ENCODE measurements at places on chromosomes 4 and X.

GRCh38 chrX:83508006-83508405 is at the start of gene POU3F4:
POU3F4 (plus strand) TSS chrX:83508290; CDS start chrX:83508325, 35 bp downstream.
- no peak for DNase-seq

- no peak for DNase-seq
These were observed 16.7 kb downstream of the DGKQ start for GRCh38 chr4:956531-957230.

GRCh38 chr4:142960867-142961644 is 115.0 kb upstream of the INPP4B start:
- no peak for DNase-seq

- DNase-seq: no peak
These were observed 31.7 kb downstream of the SCML1 start for GRCh38 chrX:17768997-17769396.

DNA sequence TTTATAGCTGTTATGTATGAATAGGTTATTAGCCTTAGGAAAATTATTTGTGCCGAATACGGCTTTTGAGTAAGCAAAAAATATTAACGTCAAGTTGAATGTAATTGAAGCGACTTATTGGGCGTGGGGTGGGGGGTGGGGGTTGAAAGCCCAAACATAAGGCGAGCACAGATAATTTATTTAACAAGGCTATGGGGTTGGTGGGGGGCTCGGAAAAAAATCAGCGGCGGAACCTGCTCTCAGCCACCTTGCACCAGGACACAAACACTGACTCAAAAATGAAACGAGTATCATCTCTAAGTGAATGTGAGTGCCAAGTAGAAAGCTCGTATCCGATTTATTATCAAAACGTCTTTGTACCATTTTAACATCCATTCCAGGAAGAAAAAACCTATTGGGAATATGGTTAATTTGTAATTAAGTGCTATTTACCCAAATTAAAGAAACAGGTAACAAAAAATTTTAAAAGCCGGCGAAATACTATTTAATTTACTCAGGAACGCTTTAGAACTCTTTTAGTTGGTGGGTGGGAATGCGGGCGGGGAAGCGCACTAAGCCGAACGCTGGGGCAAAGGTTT is 902 bp upstream of the LARP1B start:
- no peak for DNase-seq

- no peak for DNase-seq
These were observed 70.8 kb downstream of the ADRA2C start for GRCh38 chr4:3836756-3837601.

DNA sequence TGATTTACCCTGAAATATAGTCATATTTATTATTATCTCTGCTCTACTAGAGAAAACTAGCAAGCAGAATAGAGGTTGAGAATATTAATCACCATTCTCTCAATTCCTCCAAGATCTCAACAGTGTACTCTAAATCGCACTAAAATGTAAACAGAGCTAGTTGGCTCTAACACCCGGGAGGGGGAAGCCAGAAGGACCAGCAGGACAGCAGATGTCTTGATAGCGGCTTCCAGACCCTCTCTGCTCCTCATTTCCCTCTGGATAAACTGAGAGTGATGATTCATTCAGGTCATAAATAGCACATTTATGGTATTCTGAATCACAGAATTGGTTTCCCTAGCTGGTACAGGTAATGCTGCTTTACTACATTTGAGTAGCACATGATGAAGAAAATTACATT is 82.5 kb downstream of the TBC1D9 start:
- DNase-seq: no peak

DNA sequence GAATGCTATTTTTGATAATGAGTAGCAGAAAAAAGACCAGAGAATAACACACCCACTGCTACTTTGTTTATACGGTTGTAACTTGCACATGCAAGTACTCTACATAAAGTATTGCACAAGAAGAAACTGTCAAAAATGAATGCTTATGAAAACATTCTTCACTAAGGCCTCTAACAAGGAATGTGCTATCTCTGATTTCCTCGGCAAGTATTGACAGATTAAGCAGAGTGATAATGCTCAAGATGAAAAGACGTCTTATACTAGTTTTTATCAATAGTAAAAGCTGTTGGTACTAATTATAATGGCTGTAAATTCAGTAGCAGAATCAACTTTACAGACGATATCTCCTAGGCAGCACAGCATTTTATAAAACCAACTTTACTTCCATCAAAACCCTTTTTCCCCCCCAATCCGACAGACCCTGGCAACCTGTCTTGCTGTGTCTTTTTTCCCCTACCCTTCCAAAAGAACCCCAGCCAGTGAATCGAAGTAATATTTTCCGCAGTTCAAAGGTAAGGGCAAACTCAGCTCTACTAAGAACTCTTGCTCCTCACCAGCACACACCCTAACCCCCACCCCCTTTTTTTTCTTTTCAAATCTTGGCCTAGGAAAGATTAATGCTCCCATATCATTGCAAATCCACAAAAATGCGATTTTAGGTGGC is 1.5 kb downstream of the FRYL start:
- no peak for DNase-seq

- DNase-seq: no peak
These were observed 498.2 kb downstream of the KCNIP4 start for GRCh38 chr4:21450331-21450730.

DNA sequence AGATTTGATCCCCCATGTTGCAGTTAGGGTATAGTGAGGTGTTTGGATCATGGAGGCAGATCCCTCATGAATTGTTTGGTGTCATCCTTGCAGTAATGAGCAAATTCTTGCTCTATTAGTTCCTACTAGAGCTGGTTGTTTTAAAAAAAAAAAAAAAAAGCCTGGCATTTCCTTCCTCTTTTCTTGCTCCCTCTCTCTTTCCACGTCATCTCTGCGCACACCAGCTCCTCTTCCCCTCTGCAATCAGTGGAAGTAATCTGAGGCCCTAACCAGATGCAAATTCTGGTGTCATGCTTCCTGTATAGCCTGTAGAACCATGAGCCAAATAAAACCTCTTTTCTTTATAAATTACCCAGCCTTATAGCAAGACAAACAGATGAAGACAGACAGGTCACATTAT is 24.5 kb downstream of the WDR17 start:
- DNase-seq: no peak

DNA sequence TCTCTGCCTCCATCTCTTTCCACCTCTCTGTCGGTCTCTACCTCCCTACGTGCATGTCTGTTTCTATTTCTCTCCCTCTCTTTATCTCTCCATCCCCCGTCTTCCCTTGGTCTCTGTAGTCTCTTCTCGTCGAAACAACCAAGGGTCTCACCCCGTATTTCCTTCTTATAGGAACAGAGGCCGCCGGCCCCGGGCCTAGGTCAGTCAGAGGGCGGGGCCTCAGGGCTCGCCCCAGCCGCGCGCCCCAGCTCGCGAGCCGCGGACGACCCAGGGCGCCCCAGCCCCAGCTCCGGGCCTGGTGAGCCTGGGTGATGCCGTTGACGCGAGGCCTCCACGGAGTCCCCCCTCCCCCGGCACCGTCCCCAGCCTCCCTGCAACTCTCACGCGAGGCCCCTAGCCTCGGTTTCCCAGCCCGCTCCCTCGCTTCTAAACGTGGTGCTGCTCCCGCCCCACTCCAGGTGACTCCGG is 6.6 kb downstream of the TIMM17B start:
- DNase-seq: no peak
